Effector memory CD8-positive, alpha-beta T cell (primary cell): ENCODE measurements at places on chromosomes 2 and 18.

DNA sequence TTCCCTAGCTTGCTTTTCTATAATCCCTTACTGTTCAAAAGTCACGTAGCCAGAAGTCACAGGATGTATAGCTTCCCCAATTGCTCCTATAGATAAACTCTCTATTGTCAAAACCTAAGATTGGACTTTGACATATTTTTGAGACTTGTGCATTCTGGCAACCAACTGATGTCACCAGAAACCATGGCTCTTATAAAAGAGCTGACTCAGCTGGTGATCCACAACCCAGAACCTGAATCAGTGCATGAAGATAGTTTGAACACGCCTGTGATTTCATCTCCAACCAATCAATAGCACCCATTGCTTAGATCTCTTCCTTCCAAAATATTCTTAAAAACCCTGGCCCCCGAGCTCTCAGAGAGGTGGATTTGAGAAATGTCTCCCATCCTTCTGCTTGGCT, 639.9 kb upstream of the PIK3C3 start:
- DNase-seq, result no peak

DNA sequence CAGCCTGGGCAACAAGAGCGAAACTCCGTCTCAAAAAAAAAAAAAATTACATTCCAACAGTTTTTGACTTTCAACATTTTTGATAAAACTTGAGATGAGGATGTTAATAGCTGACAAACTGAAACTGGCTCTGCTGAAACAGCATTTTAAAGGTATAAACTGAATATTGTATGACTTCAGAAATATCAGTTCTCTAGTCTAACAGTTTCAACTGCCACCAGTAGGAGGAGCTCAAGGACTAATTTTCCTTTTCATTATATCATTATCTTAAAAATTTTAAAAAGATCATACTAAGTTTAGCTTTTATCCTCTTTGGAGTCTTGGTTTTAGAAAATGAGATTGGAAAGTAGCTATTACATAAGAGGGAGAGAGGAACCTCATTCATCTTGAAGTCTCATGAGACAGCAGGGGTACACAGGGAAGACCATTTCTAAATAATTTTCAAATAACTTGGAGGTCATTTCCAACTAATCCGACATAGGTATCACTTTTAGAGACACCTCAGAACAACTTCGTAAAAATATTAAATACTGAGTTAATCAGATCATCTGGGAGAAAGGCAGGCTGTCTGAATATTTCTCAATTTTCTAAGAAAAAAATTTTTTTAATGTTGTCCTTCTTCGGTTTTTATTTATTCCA, 37.6 kb upstream of the MCM6 start:
- peak; percentile 57 for DNase-seq

DNA sequence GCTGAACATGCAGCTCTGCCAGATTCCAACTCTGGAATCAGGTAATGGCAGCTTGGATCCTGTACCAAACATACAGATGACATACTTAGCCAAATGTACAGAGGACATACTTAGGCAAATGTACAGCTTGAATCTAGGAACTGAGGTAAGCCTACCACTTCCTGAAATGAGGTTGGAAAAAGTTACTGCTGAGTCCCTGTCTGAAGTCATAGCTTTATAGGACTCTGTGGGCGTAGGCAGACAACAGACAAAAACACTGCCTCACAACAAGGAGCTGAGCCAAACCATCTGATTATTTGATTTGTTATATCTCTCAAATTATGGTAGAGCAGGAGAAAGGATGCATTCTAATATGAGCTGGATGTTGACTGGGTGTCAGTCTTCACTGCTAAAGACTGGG, 290.2 kb upstream of the TCF4 start:
- DNase-seq, result no peak

DNA sequence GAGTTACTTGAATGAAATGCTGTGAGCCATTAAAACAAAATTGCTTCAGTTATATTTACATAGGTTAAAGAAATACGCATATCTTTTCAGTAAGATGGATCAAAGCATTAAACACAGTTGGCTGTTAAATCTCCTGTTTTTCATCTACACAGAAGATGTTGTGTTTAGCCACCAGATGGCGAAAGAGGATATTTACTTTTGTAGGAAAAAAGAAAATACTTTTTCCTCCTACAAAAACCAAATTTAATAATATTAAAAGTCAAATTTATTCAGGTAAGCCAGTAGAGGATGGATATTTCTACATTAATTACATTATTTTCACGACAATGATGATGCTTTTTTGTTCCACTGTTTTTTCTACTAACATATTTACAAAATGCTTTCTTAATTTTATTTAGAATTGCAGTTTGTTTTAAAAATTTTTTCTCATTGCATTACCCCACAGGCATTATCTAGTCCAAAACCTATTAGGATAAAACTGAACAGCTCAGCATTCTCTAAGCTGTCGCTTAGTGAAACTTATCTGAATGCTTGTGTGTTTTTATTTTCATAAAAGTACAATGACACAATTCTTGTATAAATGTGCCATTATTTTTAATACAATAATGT, 173.7 kb downstream of the ASXL3 start:
- no peak for DNase-seq

- DNase-seq, result no peak
Measured at GRCh38 chr2:24435391-24436316, 55.4 kb upstream of the NCOA1 start.
